Activated gamma-delta T cell treated with Interleukin-2 at 50 U/mL for 16 hours (primary cell): ENCODE measurements at places on chromosomes 4 and X.

GRCh38 chrX:110192516-110192915 lies 125.4 kb downstream of the AMMECR1 start:
- no peak for DNase-seq

DNA sequence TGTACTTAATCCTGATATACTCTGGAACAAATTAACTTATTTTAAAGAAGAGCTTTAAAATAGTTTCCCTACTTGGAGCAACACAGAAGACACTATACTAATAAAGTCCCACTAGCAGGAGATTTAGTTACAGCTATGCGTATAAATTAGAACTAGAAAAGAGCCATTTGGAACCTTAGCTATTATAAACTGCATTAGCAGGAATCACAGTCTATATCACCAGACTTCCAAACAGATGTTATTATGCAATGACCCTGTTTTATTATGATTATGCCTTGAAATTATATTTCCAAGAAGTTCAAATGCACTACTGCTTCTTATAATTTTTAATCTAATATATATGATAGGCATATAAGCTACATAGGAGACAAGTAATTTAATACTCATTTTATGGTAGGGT lies 95.5 kb upstream of the WDR44 start:
- no peak for DNase-seq

DNA sequence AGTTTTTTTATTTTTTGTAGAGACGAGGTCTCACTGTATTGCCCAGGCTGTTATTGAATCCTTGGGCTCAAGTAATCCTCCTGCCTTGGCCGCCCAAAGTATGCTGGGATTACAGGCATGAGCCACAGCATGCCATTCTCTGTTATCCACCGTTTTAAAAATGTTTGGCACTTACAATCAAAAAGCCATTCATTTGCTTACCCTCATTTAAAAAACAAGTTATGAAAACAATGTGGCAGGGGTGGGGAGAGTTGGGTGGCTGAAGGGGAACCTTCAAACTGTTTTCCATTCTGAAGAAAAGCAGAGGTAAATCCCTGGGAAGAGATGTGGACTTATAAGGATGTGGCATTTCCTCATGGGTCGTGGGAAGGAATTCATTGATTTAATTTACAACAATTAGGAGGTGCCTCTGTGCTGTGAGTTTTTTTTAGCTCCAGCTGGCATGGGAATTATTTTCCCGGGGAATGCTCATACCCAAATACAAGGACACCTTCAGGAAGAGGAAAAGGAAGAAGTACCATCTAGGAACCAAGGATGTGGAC lies 103.5 kb downstream of the MID1 start:
- no peak for DNase-seq

DNA sequence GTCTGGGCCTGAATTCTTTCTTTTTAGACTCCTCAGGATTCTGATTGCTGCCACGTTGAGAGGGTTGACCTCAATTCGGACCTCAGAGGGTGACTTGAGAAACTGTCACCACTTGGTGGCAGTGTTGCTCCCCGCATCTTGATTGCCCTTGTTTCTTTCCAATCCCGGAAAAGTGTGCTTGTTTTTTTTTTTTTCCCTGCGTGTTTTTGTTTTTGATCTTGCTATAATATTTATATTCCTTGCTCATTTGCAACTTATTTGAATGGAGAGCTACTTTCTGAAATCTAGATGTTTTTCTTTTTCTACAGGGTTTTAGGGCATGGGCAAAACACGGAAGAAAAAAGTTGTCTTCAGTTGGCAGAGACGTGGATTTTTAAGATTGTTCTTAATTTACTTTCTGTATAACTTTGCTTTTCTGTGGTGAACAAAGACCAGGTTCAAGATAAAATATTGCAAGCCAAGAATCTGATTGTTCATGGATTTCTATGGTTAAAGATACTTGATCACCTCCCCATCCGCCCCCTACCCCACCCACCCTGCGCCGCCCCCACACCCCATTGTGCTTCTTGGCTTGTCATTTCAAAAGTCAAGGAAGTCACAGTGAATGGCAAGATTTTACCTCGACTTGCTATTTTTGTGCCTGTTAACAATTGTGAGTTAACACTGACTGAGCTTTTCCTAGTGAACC lies 102.0 kb downstream of the PTTG2 start:
- peak; percentile 58 for DNase-seq

DNA sequence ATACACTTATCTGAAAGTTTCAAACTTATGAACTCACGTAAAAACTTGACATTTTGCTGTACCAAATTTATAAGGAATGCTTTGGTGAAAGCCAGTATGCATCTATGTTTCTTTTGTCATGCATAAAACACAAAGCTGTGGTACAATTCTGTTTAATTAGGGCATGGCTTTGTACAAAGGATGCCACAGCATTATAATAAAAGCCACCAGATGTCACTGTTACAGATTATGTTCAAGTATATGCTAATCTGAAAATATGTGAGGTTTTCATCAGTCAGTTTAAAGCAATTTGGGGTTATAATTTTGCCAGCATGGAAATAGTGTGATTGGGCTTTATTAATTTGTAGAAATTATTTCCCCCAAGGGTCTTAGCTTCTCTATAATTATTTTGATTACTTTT lies 69.0 kb downstream of the ATOH1 start:
- no peak for DNase-seq

DNA sequence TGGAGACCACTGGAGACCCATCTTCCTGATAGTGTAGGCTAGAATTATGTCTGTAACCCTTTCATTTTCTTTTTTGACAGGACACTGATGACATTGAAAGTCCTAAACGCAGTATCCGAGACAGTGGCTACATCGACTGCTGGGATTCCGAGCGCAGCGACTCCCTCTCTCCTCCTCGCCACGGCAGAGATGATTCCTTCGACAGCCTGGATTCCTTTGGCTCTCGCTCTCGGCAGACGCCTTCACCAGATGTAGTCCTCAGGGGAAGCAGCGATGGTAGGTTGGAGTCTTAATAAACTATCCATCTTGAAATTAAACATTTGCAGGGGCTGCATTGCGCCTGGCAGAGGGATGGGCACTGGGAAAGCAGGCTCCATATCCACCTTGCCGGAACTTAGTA lies 75.4 kb downstream of the LIMCH1 start:
- no peak for DNase-seq

DNA sequence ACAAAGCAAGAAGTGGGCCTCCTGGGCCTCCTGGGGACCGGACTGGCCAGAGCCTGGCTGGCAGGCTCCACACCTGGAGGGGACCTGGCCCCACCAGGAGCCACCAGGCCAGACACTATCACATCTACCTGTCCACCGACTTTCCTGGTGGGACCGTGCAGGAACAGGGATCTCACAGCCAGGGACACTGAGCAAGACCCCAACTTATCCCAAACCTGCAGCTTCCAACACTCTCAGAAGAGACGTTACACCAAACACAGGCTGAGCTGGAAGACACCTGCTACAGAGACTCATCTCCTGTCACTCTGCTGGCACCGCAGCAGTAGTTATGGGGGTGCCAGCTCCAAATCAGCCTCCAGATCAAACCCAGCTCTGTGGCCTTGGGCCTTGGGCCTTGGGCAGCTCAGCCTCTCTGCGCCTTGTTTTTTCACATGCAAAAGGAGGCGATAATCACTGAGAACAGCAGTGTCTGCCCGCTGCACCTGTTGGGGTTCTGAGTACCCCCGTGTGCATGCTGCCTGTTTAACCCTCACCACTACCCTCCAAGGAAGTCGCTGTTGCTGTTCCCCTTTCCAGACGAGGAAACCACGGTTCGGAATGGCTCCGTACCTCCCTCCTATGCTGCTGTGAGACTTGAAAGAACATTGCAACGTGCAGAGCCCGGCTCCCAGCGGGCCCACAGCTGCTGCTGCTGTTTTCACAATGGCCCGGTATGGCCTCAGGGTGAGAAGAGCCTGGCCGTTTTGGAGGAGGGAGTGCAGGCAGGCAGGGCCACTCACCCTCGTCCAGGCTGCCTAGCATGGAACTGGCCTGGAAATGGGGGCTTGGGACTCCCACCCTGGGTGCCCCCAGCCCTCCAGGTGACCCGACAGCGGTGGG lies 69.6 kb downstream of the ADRA2C start:
- no peak for DNase-seq

DNA sequence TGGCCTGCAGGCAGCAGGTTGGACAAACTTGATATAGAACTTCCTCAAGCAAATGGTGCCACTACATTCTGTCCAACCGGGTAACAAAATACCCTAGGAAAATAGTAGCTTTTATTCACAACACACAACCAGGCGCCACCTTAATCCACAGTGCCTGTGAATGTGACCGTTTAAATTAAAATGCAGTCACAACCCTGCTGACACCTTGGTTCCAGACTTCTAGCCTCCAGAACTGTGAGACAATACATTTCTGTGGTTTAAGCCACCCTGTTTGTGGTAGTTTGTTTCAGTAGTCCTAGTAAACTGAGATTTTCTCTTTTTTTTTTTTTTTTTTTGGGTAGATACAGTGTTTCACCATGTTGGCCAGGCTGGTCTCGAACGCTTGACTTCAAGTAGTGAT lies 575.8 kb downstream of the PACRGL start:
- no peak for DNase-seq

- no peak for DNase-seq
Observed at GRCh38 chrX:17567187-17567586, 170.1 kb upstream of the SCML1 start.

DNA sequence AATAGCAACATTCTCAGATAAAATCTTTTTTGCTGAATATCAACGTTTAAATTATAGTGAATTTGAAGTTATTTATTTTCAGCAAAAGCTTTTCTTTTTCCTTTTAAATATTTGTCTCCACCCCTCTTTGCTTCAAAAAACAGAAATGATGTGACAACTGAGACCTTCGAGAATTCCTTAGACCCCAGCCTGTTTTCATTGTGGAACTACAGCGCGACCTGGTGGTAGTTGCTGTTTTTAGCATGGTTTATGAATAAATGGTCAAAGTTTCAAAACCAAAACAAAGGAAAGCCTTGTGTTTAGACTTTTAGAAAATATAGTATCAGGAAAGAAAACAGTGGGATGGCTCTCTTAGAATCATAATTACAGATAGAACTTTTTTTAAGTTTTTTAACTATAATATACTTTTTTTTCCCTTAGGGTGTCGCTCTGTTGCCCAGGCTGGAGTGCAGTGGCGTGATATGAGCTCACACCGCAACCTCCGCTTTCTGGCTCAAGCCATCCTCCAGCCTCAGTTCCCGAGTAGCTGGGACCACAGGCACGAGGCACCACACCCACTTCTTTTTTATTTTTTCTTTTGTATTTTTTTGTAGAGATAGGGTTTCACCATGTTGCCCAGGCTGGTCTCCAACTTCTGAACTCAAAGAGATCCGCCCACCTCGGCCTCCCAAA lies 26.8 kb upstream of the TMEM184C start:
- peak; percentile 20 for DNase-seq

DNA sequence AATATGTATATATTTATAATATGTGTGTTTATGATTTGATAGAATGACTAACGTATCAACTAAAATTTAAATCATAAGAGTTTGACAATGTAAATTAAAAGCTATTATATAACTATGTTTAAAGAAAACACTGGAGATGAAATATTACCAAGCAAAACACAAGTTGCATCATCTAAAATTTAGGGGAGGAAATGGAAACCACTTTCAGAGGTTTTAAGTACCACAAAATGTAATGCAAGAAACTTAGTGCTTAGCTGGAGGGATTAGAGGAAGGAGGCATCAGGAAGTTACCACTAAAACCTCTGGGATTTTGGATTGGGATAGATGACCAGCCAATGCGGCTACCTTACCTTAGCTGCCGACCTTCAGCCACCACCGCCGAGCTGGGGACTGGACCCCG lies 1192.1 kb upstream of the PRKX start:
- no peak for DNase-seq
